ENCODE measurements at places on chromosomes 13 and 19.

DNA sequence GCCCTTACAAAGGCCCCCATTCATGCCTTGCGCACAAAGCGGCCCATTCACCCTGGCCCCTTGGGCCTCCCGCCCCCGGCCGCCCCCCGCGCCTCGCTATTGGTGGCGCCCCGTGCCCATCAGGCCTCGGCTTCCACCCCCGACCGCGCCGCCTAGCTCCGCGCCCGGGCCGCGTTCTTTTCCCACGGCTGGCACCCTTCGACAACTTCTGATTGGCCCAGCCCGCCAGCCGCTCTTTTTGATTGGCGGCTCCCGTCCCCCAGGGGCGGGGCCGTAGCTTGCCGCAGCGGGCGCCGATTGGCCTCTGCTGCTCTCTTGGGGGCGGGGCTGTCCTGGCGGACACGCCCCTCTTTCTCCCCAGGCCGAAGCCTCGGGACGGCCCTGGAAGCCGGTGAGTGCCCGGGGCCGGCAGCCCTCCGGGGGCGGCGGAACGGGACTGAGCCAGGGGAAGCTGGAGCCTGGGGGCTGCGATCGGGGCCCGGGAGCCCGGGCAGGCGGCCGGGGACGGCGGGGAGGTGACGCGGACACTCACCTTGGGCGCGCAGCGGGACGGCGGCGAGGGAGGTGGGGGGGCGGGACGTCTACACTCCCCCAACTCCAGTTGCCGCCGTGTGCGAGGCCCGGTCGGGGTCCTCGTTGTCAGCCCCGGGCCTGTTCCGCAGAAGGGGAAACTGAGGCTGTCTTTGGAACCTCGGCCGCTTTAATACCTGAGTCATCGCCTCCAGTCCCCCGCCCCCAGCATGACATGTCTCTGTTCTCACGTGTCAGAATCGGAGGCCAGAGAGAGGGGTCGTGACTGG is at the start of gene MYH14:
Gene MYH14, plus strand, starts transcription at position 342 of the 800 bp plus-strand sequence. CDS start 6,744 bp downstream, outside the sequence.
- no peak for DNase-seq

DNA sequence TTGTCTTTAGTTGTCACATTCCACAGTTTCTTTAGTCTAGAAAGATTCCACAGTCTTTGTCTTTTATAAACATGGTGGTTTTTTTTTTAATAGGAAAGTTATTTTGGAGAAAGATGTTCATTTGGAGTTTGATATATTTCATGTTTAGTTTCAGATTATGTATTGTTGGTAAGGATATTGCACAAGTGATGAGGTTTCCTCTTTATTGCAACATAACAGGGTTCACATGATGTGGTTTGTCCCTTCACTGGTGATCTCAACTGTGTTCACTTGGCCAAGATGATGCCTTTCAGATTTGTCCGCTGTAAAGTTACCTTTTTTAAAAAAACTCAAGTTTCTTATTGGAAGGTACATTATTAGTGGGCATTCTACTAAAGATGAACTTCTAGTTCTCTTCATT is 3.2 kb downstream of the ZNF230 start:
- no peak for DNase-seq

DNA sequence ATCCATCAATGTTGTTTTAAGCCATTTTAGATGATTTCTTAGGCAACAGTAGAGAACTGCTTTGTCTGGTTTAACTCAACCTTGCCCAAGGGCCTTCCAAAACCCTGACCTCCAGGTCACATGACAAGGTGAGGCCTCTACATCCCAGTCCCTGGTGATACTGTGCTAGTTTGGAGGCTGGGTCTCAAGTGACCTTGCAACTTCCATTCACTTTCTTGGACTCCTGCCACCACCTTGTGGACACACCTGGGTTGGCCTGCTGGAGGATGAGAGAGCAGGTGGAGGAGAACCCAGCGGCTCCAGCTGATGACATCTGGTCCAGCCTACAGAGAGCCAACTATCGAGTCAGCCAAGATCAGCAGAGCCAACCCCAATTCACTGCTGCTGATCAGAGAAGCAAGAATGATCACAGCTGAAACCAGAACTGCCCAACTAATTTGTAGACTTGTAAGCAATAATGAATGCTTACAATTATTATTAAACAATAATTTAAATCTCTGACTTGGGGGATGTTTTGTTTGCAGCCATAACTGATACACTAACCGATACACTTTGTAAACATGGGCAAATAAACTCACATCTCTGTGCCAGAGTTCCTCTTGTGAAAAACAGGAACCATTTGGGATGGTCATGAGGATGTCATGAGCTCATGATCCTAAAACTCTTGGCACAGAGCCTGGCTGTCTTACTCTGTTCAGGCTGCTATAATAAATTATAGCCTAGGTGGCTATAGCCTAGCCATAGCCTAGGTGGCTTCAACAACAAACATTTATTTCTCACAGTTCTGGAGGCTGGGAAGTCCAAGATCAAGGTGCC is 11.5 kb downstream of the FAM187B start:
- no peak for DNase-seq

GRCh38 chr13:95368998-95369397 is 67.7 kb upstream of the ABCC4 start:
- DNase-seq: no peak

- DNase-seq: no peak
Measured at GRCh38 chr13:106867249-106867648, 299.3 kb upstream of the ARGLU1 start.
